ENCODE measurements at places on chromosomes 5 and 9. TPM values are rescaled to one million over a fixed set of nuclear protein-coding genes. Genes with fewer than 3 reads are reported as not detected.

Gene CCDC183
- total RNA-seq, result 0.88 TPM

DNA sequence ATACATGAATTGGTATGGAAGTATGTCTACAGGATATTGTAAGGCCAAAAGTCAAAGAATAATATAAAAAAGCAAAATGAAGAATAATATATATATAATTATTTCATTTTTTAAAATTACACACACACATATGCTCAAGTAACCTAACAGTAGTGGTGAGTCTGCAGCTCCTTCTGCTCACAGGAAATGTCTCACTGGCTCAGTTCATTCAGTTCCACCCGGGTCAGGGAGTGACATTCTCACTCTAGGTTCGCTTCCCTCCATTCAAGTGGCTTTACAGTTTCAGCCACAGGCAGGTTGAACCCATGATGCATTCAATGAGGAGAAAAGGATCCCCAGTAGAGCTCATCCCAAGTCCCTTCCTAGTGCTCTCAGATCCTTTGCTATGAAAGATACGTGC lies 90.8 kb downstream of the SUSD1 start:
- DNase-seq, result no peak

DNA sequence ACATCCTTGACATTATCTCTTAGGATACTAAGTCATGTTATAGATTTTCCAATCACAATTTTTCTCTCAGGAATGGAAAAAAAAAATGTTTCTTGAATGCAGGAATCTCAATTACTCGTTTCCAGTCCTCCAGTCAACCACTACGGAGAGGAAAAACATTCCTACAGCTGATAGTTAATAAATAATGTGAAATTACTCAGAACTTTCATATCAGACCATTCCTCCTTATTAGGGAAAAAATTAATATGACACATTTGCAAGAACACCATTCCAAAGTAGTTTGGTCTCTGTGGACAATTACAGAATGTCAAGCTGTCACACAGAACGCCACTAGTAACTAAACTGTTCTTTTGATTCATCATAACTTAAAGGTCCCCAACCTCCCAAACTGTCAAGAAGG lies 31.5 kb downstream of the MED27 start:
- no peak for DNase-seq

DNA sequence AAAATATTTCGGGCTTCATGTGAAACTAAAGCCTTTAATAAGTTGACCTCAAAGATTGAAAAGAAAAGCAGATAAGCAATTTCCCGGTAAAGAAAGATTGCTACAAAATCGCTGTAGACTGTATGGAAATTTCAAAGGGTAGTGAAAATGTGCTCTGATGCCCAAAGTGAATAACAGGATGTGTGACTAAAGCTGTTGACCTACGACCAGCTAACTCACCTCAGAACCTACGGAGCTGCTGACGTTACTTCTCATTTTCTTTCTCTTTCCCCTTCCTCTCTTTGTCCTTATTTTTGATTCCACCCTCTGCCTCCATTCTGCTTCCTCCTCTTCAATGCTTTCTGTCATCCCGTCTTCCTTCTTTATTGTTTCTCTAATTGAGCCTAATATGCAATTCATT lies 103.2 kb downstream of the PDE4D start:
- peak; percentile 53 for DNase-seq

DNA sequence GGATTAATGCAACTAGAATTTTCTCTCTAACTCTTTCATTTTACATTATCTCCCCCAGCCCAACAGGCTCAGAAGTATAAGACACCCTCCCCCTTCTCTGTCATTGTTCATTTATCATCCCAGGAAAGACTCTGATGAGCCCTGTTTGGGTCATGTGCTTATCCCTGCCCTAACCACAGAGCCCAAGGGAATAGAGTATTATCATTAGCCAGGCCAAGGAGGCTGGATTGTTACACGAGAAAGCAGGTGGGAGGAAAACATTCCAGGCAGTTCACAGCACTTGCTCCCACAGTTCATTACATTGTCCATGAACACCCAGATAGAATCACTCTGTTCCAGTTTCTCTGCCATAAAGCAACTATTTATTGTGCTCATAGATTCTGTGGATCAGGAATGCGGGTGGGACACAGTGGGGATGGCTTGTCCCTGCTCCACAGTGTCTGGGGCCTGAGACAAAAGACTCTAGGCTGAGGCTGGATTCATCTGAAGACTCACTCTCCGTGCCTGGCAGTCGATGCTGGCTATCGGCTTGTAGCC lies 59.5 kb upstream of the TMEM215 start:
- no peak for DNase-seq
